DMS53 (cell line): ENCODE measurements at places on chromosomes 2 and 18.

- DNase-seq = no peak
Measured at GRCh38 chr2:75792146-75792545, 81.4 kb upstream of the GCFC2 start.

- DNase-seq = peak; percentile 18
Measured at GRCh38 chr2:23002234-23002633, 382.7 kb upstream of the KLHL29 start.

GRCh38 chr2:190501702-190502407, 32.7 kb downstream of the NEMP2 start:
- DNase-seq = no peak

GRCh38 chr2:26008851-26009566, 24.9 kb upstream of the RAB10 start:
- peak; percentile 8 for DNase-seq

- no peak for DNase-seq
Measured at GRCh38 chr2:226868331-226869162, 32.7 kb downstream of the RHBDD1 start.

DNA sequence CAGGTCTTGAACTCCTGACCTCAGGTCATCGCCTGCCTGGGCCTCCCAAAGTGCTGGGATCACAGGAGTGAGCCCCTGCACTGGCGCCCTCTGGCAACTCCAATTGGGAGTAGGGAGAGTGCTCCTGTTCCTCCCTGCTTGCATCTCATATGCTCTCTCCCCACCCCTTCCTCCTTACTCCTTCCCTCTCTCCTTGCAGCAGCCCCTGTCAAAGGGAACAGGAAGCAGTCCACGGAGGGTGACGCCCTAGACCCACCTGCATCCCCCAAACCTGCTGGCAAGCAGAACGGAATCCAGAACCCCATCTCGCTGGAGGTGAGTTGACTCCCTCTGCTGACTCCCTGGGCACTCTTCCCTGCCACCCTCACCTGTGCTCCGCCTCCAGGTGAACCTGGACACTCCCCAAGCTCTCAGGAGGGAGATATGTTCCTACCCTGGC, 10.7 kb downstream of the ARID5A start:
- DNase-seq = no peak

DNA sequence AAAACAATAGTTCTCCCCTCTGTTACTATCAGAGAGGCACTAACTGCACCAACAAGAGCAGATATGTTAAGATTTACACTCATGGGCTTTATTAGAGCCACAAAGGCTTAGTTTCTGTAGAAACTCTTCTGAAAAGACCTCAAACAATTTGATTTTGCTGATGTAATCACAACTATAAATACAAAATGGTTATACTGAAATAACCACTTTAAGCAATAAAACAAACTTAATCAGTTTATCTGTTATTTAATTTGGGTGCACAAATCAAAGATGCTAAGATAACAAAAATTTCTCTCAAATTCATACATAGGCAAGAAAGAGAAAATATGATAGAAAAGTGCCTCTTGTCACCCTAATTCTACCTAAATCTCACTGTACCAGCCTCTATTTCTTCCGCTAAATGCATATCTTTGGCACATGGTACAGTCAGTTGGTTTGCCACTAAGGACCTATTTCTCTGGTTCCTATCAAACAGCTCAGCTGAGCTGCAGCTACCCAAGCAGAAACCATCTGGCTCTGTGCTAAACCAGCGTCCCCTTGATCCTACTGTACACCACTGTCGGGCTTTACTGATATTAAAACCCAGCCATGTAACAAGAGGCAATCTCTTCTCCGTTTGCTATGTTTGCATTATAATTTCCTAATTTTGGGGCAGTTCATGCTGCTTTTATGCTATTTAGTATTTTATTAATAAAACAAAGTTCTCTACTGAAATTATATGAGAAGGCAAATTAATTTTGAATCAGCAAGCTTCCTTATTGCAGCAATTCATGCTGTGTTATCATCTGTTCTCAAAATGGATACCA, 60.1 kb downstream of the CWC22 start:
- DNase-seq = no peak

- peak; percentile 78 for DNase-seq
Measured at GRCh38 chr18:35971661-35972196, 750 bp upstream of the RMP24 start.
